Epithelial cell of alveolus of lung (primary cell): ENCODE measurements at places on chromosomes 2 and 18. TPM values are rescaled to one million over a fixed set of nuclear protein-coding genes. Genes with fewer than 3 reads are reported as not detected.

CARF gene
- 3.6 and 11.3 TPM in 2 replicates for total RNA-seq

APCDD1 gene
- total RNA-seq, result 5.9 and 20.5 TPM in 2 replicates

ACOXL gene
- not detected in 2 replicates for total RNA-seq

ANKRD53 gene
- total RNA-seq, result 1.3 and 1.4 TPM in 2 replicates

LDAH gene
- 10.3 and 24.0 TPM in 2 replicates for total RNA-seq

RAMP1 gene
- total RNA-seq, result 21.7 and 43.8 TPM in 2 replicates

PRKCE gene
- 3.8 and 5.4 TPM in 2 replicates for total RNA-seq

SLC11A1 gene
- total RNA-seq, result 0.13 TPM in 1 of 2 replicates, not detected in the other

CIB4 gene
- total RNA-seq, result not detected in 2 replicates

CLASP1 gene
- total RNA-seq, result 27.4 and 28.0 TPM in 2 replicates

PPP1R1C gene
- 0.91 and 0.96 TPM in 2 replicates for total RNA-seq

SNED1 gene
- 9.7 and 151 TPM in 2 replicates for total RNA-seq

UGT1A9 gene
- not detected in 2 replicates for total RNA-seq

PPP4R3B gene
- total RNA-seq, result 32.3 and 47.1 TPM in 2 replicates

PLGLB2 gene
- total RNA-seq, result 0.32 TPM in 1 of 2 replicates, not detected in the other

REG3G gene
- not detected in 2 replicates for total RNA-seq

CHRND gene
- total RNA-seq, result 2.7 TPM in 1 of 2 replicates, not detected in the other

RUFY4 gene
- total RNA-seq, result not detected in 2 replicates

G6PC2 gene
- not detected in 2 replicates for total RNA-seq

ZNF519 gene
- total RNA-seq, result 4.4 and 5.0 TPM in 2 replicates

SERPINB2 gene
- total RNA-seq, result 1.4 and 19.1 TPM in 2 replicates

SCN9A gene
- total RNA-seq, result 1.0 and 15.6 TPM in 2 replicates

TMEM247 gene
- total RNA-seq, result not detected in 2 replicates

SANBR gene
- total RNA-seq, result 7.2 TPM in 2 replicates

TMEM198 gene
- total RNA-seq, result 0.78 and 9.2 TPM in 2 replicates

SERPINB13 gene
- total RNA-seq, result not detected in 2 replicates

UGT1A4 gene
- total RNA-seq, result not detected in 2 replicates

SEMA4C gene
- total RNA-seq, result 26.6 and 49.0 TPM in 2 replicates

SH2D6 gene
- 0.13 TPM in 1 of 2 replicates, not detected in the other for total RNA-seq
